COR-L47 (cell line): ENCODE measurements at places on chromosomes 6 and 20.

- no peak for DNase-seq
Observed at GRCh38 chr20:11376420-11376819, 541.3 kb upstream of the BTBD3 start.

- DNase-seq: no peak
Observed at GRCh38 chr6:72175916-72176315, 289.6 kb downstream of the RIMS1 start.

- no peak for DNase-seq
Observed at GRCh38 chr6:168376120-168376519, 56.5 kb upstream of the DACT2 start.

DNA sequence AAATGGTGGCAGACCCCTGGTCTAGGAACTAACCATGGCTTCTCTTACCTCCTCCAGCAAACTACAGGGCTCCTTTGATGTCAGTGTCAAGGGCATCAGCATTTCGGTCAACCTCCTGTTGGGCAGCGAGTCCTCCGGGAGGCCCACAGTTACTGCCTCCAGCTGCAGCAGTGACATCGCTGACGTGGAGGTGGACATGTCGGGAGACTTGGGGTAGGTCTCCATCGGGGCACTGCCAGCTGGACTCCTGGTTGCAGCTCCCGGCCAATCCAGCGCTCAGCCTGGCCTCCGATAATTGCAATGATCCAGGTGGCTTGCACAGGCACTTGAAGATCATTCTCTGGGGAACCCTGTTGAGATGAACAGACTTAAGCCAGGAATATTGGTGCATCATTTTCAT lies 7.9 kb downstream of the LBP start:
- DNase-seq: no peak

DNA sequence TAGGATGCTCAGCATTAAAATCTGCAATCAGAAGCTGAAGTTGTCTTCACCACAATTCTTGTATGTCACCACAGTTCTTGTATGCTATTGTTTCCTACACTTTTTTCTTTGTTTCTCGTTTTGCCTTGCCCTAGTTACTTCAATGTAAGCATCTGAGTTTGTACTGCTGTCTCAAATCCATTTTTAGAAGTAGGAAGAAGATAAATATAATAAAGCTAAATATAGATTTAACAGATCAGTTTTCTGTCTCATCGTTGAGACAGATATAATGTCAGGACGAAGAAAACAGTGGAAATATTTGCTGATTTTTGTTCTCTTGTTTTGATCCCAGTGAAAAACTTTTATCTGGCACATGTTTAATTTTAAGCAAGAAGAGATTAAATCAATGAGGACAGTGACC lies 318.0 kb downstream of the QKI start:
- no peak for DNase-seq

GRCh38 chr20:33833333-33833732 lies 22.2 kb downstream of the CHMP4B start:
- no peak for DNase-seq

DNA sequence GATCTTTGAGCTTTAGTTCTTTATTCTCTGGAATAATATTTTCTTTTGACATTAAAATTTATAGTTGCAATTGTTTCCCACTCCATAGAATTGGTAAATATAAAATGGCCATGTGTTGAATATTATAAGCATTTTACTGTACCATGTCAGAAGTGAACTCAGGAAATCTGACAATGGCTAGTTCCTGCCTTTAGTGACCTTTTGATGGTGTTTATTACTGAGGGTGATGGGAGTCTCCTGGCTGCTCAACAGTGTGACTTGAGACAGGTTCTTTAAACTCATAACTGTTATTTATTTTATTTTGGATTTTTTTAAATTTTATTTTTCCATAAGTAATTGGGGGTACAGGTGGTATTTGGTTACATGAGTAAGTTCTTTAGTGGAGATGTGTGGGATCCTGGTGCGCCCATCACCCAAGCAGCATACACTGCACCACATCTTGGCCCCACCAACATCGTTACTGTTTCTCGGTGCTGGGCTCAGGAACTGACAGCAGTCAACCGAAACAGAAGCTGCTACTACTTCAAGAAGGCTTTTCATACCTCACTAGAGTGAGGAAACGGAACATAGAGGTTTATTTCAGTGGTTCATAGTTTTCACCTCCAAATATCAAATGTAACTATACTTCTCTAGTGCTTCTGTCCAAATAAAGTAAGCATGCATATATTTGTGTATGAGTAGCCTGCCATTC lies 90.4 kb downstream of the PLEKHG1 start:
- no peak for DNase-seq

GRCh38 chr20:41951615-41952014 lies 333.4 kb upstream of the CHD6 start:
- DNase-seq: no peak

DNA sequence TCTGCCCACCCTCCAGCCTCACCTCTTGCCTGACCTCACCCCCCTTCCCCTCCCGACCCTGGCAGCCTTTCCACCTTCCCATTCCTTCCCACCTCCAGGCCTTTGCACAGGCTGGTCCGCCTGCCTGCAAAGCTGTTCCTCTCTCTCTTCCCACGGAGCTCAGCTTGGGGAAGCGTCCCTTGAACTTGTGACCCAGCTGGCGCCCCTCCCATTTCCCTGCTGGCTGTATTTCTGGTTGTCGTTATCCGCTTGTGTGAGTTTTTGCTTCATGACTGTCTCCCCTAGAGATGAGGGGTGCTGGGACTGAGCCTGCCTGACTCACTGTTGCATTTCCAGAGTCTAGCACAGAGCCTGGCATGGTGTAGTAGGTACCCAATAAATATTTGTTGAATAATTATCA lies 32.5 kb downstream of the VSTM2L start:
- no peak for DNase-seq

GRCh38 chr6:107656401-107656800 lies 166.5 kb downstream of the SOBP start:
- no peak for DNase-seq

GRCh38 chr6:121614115-121614514 lies 178.7 kb downstream of the GJA1 start:
- DNase-seq: no peak

GRCh38 chr6:112279031-112279935 lies 24.9 kb upstream of the LAMA4 start:
- no peak for DNase-seq

DNA sequence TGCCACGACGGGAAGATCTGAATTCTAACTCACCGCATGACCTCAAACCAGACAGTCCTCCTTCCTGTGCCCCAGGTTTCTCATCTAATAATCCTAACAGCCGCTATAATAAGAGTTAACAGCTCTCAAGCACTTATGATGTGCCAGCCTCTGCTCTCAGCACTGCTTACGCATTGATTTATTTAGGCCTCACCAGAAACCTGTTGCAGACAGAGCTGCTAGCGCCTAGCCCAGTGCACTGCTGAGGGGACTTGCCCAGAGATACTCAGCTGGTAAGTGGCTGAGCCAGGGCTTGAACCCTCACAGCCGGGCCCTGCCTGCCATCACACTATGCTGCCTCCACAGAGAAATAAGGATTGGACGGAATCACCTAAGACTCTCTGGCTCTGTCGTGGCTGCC lies 37.7 kb downstream of the GRM4 start:
- DNase-seq: no peak

GRCh38 chr6:45494416-45495135 lies 116.8 kb upstream of the SUPT3H start:
- DNase-seq: no peak

GRCh38 chr20:57174737-57175136 lies 91.7 kb downstream of the BMP7 start:
- DNase-seq: no peak

GRCh38 chr6:70409216-70409615 lies 4.1 kb upstream of the FAM135A start:
- no peak for DNase-seq

- no peak for DNase-seq
Observed at GRCh38 chr6:158328952-158329351, 16.7 kb downstream of the TULP4 start.

DNA sequence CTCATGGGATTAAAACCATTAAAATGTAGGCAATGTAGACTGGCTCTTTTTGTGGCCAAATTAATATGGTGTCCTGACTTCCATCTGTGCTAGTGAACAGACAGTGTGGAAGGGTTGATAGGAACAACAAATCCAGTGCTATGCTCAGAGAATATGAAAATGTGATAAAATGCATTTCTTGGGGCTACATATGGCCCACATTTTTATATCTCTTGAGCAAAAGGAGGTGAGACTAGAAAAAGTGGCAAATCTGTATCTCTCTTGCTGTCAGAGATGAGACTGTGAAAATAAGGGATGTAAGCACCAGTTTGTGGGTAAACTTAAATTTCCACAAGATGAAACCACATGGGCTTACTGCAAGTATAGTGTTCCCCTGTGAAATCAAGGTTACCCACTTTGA lies 162.1 kb downstream of the PHF3 start:
- no peak for DNase-seq

GRCh38 chr6:139776041-139776440 lies 401.6 kb upstream of the CITED2 start:
- DNase-seq: no peak

DNA sequence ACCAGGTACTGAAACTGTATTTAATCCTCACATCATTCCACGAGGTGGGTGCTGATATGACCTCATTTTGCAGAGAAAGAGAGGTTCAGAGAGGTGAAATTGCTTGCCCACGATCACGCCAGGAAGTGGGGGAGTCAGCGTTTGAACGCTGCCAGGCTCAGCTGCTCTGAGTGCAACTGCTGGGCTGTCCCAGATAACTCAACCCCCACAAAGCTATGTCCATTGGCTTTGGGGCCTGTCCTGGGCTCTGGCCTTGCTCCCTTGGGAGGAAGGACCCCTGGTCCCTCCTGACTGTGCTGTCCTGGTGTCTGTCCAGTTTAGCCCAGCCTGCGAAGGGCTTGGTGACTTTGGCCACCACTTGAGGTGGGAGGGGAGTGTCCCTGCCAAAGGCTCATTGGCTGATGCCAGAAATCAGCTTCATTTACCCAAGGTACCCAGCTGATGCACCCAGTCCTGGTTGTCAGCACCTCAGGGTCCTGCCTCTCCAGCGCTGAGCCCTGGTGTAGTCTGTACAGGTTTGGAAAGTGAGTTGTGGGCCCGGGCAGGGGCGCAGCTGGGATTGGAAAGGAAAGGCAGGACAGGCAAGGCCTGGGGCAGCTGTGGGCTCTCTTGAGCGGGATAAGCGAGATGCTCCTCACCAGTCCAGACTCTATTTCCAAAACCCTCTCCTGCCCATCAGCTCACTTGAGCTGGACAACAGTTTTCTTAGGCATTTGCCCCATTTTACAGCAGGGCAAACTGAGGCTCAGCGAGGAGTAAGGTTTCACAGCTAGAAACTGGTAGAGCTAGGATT lies 38.5 kb downstream of the SUN5 start:
- DNase-seq: no peak

GRCh38 chr6:142307963-142308748 lies 6.3 kb downstream of the ADGRG6 start:
- no peak for DNase-seq

DNA sequence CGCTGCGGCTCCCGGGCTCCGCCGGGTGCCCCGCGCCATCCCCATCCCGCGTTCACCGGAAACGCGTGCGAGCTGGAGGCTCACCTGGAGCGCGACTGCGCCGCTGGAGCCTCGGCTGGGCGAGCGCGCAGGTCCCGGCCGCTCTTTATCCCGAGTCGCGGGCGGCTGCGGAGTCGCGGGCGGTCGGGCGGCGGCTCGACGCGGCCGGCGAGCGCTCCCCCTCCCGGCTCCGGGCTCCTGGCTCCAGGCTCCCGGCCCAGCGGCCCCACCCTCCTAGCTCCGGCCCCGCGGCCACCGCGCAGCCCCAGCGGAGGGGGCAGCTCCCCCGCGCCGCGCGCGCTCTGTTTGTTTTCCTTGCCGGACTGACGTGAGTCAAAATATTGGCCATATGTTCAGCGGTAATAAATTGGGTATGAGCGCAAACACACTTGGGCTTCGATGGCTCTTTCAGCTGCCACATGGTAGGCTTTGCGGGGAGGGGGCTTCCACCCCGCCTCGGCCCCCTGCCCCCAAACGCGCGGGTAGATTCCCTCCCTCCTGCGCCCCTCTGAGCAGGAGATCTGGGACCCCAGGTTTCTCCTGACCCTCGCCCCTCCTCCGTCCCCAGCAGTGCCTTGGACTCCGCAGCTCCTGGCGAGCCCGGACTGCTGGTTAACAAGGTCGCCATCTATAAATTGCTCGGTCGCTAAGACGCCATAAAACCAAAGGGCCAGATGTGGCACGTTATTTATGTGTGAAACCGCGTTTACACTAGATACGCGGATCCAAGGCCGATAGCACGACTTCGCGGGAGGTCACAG lies 8.8 kb upstream of the NKX2-2 start:
- peak; percentile 57 for DNase-seq

GRCh38 chr20:17449031-17449430 lies 82.1 kb downstream of the BFSP1 start:
- DNase-seq: no peak

GRCh38 chr20:17835240-17835933 lies 133.2 kb downstream of the SNX5 start:
- no peak for DNase-seq

DNA sequence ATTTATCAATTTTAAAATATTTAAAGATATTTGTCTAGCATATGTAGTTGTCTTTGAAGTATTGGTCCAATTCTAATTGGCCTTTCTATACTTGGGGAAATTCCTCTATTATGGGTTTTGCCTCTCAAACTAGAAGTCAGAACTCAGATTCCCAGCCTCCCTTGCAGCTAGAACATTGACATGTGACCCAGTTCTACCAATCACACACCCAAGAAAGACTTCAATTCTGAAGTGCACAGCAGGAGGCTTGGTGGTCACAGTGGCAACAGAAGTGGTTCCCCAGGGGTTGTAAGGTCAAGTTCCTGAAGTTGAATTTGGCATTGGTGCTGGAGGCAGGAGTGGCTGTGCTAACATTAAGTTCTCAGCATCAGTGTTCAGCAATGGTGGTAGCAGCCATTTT lies 14.8 kb upstream of the FKBP5 start:
- DNase-seq: no peak

DNA sequence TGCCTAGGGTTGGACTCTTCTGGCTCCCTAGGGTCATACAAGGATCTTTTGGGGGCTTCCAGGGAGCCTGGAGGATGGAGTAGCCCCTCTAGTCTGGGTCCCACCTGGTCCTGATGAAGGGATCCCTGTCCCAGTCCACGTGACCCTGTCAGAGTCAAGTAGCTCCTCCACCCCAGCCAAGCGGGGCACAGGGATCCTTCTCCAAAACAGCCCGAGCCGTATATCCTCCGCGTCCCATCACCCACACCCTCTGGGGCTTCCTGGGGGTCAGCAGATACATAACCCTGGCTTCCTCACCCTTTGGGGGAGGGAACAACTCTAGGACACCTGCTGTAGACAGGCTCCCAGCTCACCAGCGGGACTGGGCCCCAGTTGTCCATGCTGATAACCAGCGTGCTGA lies 28.0 kb downstream of the BPIFB1 start:
- no peak for DNase-seq

- DNase-seq: no peak
Observed at GRCh38 chr20:33709398-33709797, 10.7 kb downstream of the PXMP4 start.

- no peak for DNase-seq
Observed at GRCh38 chr6:11732036-11732631, 46.5 kb downstream of the ADTRP start.
